ENCODE measurements at places on chromosomes 1 and 21.

DNA sequence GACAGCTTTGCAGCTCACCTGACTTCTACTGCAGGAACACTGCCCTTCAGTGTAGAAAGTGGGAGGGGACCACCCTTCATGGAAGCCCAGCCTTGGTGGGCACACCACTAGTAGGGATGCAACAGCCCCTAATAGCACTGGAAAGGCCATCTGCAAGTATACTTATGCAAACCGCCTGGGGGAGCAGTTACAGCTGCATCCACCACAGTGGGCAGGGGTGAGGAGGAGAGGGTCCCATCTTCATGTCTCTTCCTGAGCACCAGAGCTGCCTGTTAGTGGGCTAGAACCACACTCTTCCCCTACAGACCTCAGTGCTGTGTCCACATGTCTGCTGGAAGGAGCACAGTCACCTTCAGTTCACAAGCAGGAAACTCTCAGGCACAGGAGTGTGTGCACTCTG lies 66.2 kb upstream of the LHX8 start:
- no peak for DNase-seq

- no peak for DNase-seq
Measured at GRCh38 chr21:19276665-19277064, 873.1 kb upstream of the TMPRSS15 start.

DNA sequence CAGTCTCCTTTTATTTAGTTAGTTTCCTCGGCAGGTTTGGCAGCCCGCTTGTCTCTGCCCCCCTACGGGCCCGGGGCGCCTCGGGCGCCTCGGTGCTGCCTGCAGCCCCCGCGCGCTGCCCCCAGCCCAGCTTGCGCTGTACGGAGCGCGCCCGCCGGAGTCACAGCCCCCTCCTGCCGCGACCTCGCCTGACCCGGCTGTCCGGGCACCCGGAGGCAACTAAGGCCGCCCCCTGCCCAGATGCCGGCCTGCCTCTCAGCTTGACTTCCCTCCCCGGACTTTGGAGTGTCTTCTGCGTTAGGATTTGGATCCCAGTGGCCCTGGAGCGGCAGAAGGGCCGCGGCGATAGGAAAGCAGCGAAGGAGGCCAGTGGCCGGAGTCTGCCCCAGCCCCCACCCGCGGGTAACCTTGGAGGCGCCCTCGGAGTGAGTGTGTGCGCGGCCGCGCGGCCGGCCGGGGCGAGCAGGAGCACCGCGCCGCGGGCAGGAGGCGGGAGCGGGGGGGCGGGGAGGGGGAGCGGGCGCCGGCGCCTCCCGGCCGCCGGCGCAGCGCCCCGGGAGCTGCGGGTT lies 7.6 kb downstream of the CDKN2C start:
- DNase-seq, result peak; percentile 74

- no peak for DNase-seq
Measured at GRCh38 chr1:154867064-154867825, 2.8 kb downstream of the KCNN3 start.

DNA sequence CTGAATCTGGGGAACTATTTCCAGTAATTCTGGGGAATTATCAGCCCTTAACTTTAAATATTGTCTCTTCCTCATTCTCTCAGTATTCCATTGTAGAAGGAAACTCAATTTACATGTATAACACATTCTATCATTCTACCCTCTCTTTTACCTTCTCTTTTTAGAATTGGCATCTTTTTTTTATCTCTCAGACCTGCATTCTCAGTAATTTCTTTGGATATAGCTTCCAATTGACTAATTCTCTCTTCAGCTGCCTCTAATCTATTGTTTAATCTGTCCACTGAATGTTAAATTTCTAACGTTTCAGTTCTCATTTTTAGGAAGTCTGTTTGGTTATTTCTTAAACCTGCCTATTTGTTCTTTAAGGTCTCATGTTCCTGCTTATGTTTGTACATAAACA lies 33.0 kb downstream of the MAB21L3 start:
- DNase-seq, result no peak

GRCh38 chr1:150420560-150421265 lies 56.8 kb downstream of the RPRD2 start:
- peak; percentile 59 for DNase-seq

DNA sequence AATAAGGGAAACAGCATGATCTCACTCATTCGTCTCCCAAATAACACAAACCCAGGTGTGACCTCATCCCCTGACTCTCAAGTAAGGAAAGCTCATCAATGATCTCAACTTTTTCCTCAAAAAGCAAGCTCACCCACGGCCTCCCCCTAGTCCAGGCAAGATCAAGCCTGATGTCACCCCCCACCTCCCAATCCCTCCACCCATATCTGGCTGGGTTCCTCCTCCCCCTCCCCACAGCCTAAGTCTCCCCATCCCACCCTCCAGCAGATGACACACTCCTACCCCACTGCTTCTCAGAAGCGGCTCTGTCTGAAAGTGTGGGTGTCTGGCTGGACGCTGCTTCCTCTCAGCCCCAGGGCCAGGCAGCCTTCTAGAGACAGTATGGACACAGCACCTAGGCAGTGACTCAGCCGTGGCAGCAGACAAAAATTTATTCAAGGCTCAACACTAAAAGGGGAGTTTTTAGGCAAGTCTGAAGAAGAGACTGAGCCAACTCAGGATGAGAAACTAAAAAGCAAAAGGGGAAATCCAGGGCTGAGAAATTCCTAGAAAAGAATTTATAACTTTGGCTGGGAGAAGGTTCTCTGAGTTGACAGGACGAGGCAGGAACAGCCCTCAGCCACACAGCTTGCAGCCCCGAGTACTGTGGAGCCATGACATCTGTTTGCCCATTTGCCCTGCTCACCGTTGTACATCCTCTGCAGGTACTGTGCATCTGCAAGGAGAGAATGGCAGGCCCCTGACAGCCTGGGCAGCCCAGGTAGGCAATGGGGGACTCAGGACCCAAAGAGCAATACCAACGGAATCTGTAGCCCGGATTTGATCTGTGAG lies 81.6 kb upstream of the LRRC8D start:
- DNase-seq, result no peak

DNA sequence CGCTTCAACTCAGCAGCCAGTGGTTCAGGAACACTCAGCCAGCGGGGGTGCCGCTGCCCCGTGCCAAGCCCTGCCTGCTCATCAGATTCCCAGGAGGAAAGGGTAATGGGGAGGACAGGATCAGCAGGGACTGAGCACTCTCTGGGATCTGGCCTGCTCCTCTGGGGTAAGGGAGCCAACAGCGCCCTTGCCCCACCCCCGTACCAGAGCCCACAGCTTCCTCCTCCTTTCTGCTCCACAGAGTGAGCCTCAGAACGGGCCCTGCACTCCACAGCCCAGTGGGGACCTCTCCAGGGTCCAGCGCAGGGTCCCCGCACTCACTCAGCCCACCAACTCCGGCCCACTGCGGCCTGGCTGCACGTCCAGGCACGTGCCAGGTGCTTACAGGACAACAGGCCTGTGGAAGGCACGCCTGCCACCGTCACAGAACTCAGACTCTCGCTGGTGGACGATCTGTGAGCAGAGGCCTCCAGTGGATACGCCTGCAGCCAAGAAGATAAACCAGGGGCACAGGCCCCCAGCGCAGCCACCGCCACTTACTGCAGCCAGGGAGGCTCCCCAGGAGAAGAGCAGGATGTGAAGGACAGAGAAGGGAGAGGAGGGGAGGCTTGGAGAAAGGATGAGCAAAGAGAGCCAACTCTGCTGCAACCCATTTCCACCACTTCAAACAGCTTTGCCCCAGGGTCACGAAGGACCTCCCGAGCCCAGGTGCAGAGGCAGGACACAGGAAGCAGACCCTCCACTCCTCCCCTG lies 2.1 kb downstream of the MEGF6 start:
- DNase-seq, result no peak

DNA sequence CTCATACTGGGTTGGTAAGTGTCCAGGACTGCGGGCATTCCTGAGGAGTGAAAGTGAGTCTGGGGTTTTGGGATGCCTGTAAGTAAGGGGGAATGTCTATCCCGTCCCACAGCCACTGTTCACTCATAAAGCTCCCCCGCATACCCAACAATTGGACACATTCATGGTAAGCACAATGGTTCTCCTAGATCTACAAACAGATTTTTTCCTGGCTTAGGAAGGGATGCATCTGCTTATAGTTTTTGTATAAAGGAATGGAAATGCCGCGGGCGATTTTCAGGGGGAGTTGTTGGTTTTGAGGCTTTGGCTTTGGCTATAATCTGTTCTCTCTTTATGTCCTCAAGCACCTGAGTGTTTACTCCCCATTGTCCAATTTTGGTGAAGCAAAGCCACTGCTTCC lies 7.1 kb downstream of the ERVH48-1 start:
- no peak for DNase-seq

- no peak for DNase-seq
Measured at GRCh38 chr1:8378981-8379470, 61.1 kb downstream of the SLC45A1 start.

- DNase-seq, result no peak
Measured at GRCh38 chr1:53895421-53895820, 1.4 kb downstream of the DIO1 start.

- DNase-seq, result no peak
Measured at GRCh38 chr1:19597496-19598309, 46.4 kb upstream of the NBL1 start.

- DNase-seq, result no peak
Measured at GRCh38 chr1:162985816-162986435, 83.2 kb upstream of the RGS4 start.

DNA sequence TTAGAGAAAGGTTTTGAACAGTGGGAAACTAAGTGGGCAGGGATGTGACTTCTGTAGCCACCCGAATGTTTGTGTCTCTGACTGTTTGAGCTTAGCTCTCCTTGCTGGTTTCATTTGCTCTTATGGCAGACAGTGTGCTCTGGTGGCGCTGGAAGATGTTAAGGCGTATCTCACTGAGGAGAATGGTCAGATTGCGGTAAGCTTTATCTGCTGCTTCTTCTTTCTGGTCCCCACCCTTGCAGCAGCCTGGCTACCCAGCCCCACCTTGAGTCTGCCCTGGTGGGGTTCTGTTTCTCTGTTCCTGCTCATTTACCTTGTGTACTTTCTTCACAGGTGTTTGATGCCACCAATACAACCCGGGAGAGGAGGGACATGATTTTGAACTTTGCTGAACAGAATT lies 9.9 kb downstream of the PFKFB2 start:
- DNase-seq, result no peak

DNA sequence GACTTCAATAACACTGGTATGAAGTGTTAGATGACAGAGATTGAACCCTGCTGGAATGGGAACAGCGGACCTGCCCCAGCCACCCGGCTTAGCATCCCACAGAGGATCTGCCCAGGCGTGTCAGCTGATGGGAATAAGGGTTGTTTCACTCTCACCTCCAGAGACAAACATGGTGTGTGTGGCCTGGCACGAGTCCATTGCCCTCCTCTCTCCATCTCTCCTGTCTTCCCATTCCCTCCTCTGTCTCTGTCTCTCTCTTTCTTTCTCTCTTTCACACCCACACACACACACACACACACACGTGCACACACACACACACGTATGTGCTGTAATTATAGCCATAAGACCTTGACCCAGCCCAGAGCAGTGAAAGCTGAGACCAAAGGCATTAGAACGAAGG lies 200.2 kb downstream of the HIVEP3 start:
- no peak for DNase-seq

DNA sequence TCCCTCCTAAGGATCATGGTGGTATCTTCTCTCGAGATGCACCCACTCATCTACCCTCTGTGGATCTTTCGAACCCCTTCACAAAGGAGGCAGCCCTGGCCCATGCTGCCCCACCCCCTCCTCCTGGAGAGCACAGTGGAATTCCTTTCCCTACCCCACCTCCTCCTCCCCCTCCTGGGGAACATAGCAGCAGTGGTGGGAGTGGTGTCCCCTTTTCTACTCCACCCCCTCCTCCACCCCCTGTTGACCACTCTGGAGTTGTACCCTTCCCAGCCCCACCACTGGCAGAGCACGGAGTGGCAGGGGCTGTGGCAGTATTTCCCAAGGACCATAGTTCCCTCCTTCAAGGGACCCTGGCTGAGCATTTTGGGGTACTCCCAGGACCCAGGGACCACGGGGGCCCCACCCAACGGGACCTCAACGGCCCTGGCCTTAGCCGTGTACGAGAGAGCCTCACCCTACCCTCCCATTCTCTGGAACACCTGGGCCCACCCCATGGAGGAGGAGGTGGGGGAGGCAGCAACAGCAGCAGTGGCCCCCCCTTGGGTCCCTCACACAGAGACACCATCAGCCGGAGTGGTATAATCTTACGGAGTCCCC lies 14.5 kb upstream of the TARS2 start:
- no peak for DNase-seq

DNA sequence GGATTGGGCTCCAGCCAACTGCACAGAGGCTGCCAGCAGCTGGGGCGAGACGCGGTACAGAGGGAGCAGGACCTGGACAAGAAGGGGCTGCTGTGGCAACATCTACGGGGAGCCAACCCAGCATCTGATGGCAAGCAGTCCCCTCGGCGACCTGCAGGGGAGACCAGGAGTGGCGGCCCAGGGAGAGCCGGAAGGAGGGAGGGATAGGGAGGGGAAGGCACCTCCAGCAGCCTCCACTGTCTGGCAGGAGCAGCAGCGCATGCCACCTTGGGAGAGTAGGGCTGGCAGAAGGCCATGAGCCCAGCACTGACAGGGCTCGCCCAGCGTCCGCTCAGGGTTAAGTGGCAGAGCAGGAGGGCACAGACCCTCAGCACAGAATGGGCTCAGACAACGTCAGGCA lies 17.3 kb downstream of the CHD5 start:
- DNase-seq, result no peak

GRCh38 chr1:21886486-21887215 lies 50.5 kb downstream of the HSPG2 start:
- no peak for DNase-seq

DNA sequence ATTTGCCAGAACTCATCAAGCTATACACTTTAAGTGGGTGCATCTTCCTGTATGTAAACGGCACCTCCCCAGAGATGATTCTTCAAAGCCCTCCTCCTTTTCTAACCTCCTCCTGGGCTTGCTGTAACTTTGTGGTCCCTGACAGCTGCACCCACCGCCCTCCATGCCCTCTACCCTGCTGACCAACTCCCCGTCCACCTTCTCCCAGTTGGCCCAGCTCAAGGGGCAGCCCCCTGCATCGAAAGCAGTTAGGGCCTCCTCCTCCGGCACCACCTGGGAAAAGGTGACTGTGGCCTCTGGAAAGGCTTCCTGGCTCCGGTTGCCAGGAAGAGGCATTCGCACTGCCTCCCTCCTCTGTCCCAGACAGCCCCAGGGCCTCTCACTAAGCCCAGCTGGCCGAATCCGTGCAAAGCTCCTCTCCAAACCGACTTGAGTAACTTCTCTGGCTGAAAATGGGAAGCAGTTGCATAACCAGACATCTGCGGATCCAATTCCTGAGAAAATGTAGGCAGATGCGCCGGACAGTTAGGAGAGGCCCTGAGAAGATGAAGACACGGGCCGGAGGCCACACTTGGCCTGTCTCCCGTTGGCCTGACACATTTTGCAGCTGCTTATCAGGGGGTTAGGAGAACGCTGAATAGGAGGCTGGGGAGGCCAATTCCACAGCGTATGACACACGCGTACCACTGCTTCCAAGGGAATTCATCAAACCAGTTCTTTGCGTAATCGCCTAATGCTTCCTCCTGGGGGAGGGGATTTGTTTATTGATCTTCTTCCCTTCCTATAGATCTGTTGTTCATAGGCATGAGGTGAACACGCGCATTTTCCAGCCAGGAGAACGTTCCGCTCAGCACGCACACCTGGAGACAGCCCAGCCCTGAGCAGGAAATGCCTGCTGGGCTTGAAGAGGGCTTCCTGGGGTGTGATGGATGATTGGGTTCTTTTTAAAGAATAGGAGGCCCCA lies 48.7 kb upstream of the COL6A2 start:
- no peak for DNase-seq

- no peak for DNase-seq
Measured at GRCh38 chr1:168656485-168656884, 72.5 kb downstream of the DPT start.

- DNase-seq, result no peak
Measured at GRCh38 chr1:164961715-164962114, 394.8 kb downstream of the LMX1A start.
